ENCODE measurements at places on chromosomes 13 and 19.
A peak's percentile ranks its signal among the peaks of the same experiment; 100 is the strongest.

DNA sequence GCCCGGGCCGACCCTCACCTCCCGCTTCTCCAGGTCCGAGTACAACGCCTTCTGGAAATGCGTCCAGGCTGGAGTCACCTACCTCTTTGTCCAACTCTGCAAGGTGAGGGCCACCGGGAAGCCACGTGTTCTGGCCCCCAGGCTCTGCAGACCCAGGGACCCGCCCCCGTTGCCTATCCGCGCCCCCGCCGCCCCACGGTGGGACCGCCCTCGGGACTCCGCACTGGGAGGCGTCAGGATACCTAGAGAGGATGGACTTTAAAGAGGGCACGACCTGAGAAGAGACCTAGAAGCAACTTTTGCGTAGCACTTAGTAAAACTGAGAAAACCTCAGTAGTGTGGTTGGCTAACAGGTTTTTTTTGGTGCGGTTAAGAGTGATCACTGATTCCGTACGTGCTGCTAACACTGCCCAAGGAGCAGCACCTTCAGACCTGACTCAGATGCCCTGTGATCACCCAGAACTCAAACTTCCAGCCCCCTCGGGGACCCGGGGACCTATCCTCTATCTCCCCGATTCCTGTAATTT is 492 bp downstream of the TMEM147 start:
- DNase-seq: no peak

- DNase-seq: no peak
Observed at GRCh38 chr13:46343279-46343994, 43.6 kb downstream of the RUBCNL start.

DNA sequence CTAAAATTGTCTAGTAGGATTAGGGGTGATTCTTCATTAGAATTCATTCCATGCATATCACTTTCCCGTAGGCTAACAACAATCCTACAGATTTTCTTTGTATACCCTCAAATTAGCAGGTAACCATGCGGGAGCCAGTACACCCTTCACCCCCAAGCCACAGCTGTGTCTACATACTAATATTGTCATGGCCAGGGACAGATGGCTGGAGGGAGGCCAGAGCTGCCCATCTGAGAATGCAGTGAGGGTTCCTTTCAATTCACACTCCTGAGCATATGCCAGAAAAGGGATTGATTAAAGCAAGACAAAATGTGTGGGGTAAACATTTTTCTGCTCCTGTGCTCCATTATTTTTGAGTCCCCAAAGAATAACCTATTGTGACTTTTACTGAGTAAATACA is 68.9 kb downstream of the FREM2 start:
- DNase-seq: no peak

DNA sequence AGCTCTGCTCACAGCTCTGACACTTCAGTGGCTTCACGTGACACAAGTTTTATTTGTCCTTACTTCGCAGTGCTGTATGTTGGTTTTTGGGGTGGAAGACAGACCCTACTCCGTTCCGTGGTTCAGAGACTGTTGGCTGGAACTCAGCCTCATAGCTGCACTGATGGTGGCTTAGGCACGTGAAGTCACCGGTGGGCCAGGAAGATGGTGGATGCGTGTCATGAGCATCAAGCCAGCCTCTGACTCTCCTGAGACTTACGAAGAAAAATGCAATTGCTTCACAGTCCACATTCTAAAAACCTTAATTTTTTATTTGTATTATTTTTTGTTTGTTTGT is 161.4 kb upstream of the SOX1 start:
- DNase-seq: no peak

- no peak for DNase-seq
Observed at GRCh38 chr13:80577926-80578670, 237.2 kb upstream of the SPRY2 start.

DNA sequence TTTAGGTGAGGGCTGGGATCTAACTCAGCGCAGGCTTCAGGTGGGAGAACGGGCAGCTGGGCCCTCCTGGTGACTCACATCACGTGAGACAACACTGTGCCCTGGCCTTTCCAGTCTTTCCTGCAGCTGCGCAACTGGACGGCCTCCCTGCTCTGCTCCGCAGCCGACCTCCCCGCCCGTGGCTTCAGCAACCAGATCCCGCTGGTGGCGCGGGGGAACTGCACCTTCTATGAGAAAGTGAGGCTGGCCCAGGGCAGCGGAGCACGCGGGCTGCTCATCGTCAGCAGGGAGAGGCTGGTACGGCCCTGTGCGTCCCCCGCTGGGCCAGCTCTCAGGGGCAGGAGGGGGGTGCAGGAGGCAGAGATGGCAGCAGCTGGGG is 8.8 kb downstream of the SPPL2B start:
- DNase-seq: no peak

DNA sequence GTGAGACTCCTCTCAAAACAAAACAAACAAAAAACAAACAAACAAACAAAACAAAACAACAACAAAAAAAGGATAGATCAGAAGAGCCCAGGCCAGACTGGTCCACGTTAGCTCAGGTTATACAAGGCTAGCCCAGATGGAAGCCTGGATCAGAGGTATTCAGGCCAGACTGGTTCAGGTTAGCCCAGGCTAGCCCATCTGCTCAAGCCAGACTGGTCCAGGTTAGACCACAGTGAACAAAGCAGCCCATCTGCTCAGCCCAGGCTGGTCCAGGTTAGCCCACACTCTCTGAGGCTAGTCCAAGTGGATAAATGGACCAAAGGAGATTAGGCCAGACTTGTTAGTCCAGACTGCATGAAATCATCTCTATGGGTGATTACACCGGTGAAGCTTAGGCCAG is 41.2 kb downstream of the CCL25 start:
- DNase-seq: no peak

DNA sequence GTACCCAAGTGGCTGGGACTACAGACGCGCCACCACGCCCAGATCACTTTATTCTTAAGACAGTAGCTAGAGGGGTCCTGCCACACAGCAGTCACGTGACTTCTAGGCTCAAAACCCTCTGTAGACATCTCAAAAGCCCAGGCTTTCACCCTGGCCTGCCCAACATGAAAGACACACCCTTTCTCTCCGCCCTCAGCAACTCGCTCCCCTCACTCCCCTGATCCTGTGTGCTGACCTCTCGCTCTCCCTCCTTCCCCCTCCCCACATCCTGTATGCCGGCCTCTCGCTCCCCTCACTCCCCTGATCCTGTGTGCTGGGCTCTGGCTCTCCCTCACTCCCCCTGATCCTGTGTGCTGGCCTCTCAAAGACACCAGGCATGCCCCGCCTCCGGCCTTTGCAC is 77.4 kb downstream of the SLC15A1 start:
- DNase-seq: no peak

DNA sequence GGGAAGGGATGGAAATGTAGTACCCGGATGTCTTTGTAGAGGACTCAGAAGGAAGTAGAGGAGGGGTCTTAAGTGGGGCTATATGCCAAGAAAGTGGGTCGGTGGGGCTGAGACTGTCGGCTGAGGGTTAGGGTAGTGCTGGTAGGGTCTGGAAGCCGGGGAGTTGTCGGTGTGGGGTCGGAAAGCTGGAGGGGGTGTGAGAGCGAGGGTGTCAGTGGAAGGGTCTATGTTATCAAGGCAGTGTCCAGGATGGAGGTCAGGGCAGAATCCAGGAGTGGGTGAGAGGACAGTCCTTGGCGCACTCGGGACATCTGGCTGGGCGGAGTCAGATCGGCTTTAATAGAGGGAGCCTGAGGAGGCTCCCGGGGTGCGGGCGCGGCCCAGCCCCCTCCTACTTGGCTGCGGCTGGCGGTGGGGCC is 1.7 kb downstream of the HSPB6 start:
- DNase-seq: peak; percentile 42

- no peak for DNase-seq
Observed at GRCh38 chr19:6588508-6589345, 2.2 kb downstream of the CD70 start.

DNA sequence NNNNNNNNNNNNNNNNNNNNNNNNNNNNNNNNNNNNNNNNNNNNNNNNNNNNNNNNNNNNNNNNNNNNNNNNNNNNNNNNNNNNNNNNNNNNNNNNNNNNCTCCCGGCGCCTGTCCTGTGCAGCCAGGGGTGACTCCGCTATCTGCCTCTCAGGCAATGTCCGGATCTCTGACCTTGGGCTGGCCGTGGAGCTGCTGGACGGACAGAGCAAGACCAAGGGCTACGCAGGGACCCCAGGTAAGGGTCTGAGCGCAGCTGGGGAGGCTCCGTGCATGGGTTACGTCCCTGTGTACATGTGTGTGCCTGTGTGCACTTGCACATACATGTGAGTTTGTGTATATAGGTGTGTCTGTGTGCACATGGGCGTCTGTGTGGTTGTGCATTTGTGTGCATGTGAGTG is 36.1 kb upstream of the TMEM255B start:
- DNase-seq: no peak

- DNase-seq: no peak
Observed at GRCh38 chr19:45463241-45463640, 4.6 kb upstream of the FOSB start.

- DNase-seq: no peak
Observed at GRCh38 chr13:23652909-23653726, 82.9 kb downstream of the TNFRSF19 start.

GRCh38 chr19:48108997-48109782 is 1.4 kb downstream of the PLA2G4C start:
- no peak for DNase-seq

DNA sequence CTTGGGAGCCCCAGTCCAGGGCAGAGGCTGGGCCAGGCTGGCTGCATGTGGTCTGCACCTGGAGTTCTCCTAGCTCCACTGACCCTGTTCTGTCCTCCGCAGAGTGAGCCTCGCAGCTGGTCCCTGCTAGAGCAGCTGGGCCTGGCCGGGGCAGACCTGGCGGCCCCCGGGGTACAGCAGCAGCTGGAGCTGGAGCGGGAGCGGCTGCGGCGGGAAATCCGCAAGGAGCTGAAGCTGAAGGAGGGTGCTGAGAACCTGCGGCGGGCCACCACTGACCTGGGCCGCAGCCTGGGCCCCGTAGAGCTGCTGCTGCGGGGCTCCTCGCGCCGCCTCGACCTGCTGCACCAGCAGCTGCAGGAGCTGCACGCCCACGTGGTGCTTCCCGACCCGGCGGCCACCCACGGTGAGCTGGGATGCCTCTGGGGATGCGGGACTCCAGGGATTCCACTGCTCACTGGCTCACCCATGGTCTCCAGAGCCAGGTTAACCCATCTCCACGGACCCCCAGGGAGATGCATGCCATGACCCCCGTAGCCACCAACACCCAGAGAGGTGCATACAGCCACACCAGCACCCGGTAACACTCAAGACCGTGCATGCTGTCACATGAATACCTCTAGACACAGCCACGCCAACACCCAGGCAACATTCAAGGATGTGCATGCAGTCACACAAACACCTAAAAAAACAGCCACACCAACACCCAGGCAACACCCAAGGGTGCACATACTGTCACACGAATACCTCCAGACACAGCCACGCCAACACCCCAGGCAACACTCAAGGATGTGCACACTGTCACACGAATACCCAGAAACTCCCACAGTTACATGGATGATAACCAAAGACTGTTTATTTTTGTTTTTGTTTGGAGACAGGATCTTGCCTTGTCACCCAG is 8.2 kb downstream of the PKN1 start:
- no peak for DNase-seq

GRCh38 chr13:27500806-27501534 is 50.6 kb upstream of the MTIF3 start:
- no peak for DNase-seq

DNA sequence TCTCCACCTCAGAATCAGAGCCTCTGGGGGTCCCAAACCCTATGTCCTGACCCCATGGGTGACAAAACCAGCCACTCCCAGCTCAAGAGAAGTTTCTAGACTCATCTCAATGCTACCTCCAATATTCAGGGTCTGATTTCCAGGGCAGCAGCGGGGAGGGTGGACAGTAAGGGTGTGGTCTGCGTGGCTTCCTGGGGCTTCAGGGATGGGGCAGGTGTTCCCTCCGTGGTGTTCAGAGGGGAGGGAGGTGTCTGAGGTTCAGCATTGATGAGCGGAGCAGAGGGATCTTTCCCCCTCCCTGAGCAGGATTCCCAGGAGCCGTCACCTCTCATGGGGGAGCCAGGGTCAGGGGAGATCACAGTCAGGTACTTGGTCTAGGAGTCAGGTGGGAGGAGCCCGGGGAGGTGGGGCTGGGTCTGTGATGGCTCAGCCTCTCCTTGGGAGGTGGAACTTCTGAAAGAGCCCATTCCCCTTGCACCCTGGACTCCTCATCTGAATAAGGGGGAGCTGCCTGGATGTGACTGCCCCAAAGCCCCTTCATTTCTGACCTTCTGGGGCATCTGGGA is 2.9 kb downstream of the LILRA2 start:
- DNase-seq: no peak

DNA sequence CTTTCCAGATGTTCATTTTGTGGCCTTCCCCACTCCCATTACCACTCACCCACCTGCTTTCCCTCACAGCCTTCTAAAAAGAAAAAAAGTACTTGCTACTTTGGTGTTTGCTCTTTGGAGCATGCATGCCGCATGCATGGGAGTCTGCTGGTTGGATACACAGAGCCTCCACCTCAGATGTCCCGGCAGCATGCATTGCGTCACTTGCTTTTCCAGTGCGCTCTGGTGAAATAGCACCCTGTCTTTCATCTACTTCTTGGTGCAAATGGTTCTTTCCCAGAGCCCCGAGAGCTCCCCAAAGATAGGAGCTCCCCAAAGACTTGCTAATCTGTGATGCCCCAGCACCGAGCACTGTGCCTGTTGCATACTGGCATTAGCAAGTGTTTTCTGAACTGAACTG is 333.2 kb upstream of the ZNF507 start:
- DNase-seq: no peak

GRCh38 chr19:58407658-58408151 is 744 bp upstream of the ZNF584 start:
- DNase-seq: no peak

- no peak for DNase-seq
Observed at GRCh38 chr13:44212633-44213396, 160.8 kb upstream of the SERP2 start.

DNA sequence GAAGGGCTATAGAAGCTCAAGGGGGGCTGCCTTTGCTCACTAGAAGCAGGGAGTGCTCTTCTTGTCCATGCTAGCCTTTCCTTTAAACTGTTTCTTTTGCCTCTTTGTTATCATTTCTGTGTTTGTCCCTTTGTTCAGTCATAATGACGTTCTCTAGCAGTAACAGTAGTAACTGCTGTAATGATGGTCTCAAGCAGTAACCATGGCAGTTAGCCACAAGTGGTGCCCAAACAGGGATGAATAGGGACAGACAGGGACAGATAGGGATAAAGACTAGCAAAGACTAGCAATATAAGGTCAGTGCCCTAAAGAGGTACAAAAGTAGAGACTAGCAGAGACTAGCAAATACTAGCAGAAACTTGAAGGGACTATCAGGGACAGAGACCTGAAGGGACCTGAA is 869.0 kb upstream of the PRR20A start:
- no peak for DNase-seq

- no peak for DNase-seq
Observed at GRCh38 chr13:101977475-101977874, 424.4 kb downstream of the FGF14 start.

GRCh38 chr13:43294412-43294811 is 271.0 kb downstream of the DNAJC15 start:
- DNase-seq: no peak
